Renal pelvis (tissue), 12 donors: ENCODE measurements at places on chromosomes 1 and 21. TPM values are rescaled to one million over a fixed set of nuclear protein-coding genes. Genes with fewer than 3 reads are reported as not detected.
A peak's percentile ranks its signal among the peaks of the same experiment; 100 is the strongest.

Gene MROH9
- polyA plus RNA-seq = not detected

- DNase-seq = no peak
Observed at GRCh38 chr1:18953731-18954231, 2.7 kb downstream of the IFFO2 start.

Gene SMPDL3B
- 12.1 TPM for polyA plus RNA-seq

Gene CLIC6
- 1.7 TPM for polyA plus RNA-seq

Gene KIF14
- polyA plus RNA-seq = 6.0 TPM

Gene DEPDC1
- 14.3 TPM for polyA plus RNA-seq

DNA sequence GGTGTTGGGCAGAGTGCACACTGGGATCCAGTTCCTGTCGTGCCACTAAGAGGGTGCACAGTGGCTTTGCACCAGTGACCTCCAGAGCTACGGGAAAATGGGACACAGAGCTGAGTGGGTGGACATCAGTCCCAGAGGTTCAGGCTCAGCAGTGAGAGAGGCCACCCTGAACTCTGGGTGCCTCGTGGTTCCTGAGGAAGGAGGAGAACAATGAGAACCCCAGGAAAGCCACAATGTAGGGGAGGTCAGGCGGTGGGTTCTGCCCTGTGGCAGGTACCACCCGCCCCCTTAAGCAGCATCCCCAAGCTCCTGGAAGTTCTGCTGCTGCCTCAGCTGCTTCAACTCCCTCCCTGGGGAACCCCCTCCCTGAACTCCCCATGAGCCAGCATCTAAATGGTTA lies 112.2 kb downstream of the GRIK3 start:
- no peak for DNase-seq

GRCh38 chr1:80629304-80629837 lies 1171.4 kb upstream of the ADGRL2 start:
- DNase-seq = no peak

- DNase-seq = no peak
Observed at GRCh38 chr1:57966340-57966739, 542.5 kb upstream of the DAB1 start.

DNA sequence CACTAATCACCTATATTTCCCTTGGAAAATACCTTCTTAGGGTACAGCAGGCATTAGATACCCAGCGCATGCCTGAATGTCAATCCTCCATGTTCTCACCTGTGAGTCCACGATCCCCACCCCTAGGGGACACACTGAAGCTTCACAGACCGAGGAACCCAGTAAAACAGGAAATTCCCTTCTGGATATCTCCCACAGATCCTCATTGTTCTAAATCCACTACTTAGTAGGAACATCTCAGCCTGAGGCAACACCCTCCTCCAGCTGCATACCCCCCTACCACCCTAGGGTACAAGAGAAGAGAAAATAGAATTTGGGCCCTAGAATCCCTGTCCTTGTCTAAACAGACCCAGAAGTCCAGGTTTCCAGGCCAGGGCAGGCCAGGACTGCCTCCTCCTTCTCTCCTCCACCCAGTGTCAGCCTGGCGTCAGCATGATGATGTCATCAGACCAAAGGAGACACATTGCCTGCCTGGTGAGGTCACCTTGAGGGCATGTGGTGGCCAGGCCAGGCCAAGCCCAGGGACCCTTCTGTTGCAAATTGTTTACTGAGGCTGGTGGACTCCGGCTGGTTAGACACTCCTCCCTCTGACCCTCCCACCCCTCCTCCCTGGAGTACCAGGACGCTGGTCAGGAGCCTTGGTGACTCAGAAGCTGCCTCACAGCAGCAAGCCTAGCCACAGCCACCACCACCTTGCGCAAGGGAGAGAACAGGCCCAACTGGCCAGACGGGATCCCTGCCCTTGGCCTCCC lies 6.2 kb downstream of the NECTIN4 start:
- DNase-seq = no peak

Gene SLAMF7
- polyA plus RNA-seq = 0.36 TPM

Gene RGS4
- polyA plus RNA-seq = 14.8 TPM

DNA sequence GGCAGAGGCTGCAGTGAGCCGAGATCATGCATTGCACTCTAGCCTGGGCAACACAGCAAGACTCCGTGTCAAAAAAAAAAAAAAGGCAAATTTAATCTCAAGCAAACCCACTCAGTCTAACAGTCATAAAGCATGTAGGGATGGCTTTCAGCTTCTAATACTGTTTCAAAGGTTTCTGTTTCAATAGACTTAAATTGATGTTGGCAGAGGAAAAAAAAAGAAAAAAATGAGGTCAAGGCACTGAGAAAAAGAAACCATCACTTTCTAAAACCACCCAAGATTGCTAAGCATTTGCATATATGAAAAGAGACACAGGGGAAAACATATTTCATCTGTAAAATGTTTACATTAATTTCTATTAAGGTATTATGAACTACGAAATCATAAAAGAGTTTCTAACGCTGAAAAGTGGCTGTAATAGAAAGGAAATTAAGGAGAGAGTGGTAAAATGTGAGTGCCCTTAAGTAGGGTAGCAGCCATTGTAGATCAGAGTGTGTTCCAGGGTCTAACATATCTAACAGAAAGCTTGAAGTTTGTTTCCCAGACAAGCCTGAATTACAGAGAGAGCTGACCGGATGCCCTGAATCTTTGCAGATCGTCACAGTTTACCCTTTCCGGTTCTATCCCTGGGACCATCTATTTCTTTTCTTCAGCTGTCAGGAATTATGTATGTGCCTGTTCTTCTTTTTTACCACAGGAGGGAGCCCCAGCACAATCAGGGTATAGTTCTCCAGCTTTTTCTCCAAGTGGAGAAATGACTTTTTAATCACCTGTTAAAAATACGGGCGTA lies 70.0 kb downstream of the PLD5 start:
- DNase-seq = peak; percentile 58

GRCh38 chr1:10900251-10900651 lies 103.8 kb upstream of the CASZ1 start:
- DNase-seq = no peak

Gene FCRLB
- 5.4 TPM for polyA plus RNA-seq

GRCh38 chr21:45894450-45894825 lies 87.1 kb upstream of the COL6A1 start:
- no peak for DNase-seq

DNA sequence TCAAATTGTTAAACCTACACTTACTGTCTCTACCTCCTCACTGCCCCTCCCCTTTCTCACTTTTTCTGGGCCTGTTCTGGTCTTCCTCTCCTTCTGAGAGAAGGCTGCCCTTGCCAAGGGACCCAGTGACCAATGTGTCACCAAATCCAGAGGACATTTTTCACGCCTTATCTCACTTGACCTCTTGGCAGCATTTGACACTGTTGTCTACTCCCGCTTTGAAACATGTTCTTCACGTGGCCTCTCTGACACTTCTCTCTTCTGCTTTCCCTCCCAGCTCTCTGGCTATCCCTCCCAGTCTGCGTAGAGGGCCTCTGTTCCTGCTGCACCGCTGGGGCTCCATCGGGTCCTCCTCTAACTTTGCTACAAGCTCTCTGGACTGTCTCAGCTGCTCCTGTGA lies 25.3 kb downstream of the KCNQ4 start:
- DNase-seq = no peak

DNA sequence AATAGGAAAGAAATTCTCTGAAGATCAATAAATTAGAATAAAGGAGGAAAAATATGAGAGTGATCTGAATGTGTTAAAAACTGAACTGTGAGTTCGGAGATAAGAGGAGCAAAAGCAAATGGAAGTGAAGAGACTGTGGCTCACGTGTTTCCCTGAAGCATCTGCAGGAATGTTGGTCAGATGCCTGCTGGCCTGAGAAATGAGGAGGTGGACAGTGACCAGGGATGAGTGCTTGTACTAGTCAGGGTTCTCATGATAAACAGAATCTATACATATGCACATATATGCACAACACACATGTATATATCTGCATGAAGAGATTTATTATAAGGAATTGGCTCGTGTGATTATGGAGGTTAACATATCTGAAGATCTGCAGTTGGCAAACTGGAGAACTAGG lies 103.4 kb upstream of the TIAM1 start:
- no peak for DNase-seq

- no peak for DNase-seq
Observed at GRCh38 chr1:75964760-75965408, 32.7 kb upstream of the ASB17 start.

DNA sequence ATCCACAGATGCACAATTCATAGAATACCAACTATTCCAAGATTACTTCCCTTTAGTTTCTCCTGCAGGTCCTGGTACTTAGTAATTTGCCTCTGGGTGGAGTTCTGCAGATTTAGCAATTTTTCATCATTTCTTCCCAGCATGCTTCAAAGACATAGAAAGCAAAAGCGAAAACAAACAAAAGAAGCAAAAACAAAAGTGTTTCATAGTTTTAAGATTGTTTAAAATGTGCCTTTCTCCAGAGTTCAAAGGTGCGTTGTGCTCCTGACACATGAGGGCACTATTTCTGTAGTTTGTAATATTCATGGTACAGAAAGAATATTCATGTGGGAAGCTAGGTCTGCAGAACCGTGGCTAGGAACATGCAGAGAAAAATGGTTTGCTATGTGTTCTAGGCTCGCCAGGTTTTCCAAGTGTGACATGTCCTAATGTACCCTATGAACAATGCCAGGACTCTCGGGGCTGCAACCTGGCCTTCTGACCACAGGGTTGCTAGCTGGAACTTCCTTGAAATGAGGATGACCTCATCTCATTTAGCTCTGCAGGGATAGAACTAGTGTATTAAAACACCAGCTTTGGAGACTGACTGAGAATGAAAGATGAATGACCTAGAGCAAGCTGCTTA lies 30.0 kb upstream of the RCSD1 start:
- DNase-seq = no peak

DNA sequence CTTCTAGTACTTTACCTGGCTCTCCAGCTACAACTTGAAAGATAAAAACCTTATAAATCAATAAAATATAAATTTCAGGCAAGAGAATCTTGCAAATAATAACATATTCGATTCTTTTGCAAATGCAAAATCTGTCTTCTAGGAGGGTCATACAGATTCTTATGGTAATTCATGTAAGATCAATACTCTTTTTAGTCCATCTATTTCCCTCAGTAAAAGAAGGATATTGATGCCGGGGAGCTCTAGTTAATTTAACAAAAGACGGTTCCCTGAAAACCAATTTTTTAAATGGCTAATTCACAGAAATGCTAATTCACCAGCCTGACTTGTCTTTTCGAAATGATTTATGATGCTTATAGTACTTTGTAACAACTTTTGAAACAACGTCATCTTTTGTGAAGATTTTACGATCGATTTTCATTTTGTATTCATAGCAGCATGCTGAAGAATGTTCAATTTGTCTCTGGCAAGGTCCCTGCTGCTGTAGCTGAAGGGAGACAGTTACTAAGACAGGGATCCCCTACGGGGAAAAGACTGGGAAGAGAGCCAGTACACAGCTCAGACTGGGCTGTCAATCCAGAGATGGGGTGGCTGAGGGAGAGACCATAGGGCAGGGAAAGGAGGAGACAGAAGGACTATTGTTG lies 90.6 kb upstream of the SPAG17 start:
- no peak for DNase-seq

- DNase-seq = no peak
Observed at GRCh38 chr1:68751723-68752122, 254.8 kb upstream of the DEPDC1 start.

DNA sequence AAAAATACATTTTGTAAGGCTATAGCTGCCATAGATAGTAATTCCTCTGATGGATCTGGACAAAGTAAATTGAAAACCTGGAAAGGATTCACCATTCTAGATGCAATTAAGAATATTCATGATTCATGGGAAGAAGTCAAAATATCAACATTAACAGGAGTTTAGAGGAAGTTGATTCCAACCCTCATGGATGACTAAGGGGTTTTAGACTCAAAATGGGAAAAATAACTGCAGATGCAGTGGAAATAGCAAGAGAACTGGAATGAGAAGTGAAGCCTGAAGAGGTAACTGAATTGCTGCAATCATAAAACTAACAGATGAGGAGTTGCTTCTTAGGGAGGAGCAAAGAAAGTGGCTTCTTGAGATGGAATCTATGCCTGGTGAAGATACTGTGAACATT lies 230.8 kb downstream of the KCTD3 start:
- no peak for DNase-seq

- DNase-seq = no peak
Observed at GRCh38 chr1:32232558-32233304, 10.5 kb downstream of the EIF3I start.

- DNase-seq = no peak
Observed at GRCh38 chr1:237258871-237259270, 216.9 kb downstream of the RYR2 start.

Gene TP53BP2
- 46.0 TPM for polyA plus RNA-seq
